ENCODE measurements at places on chromosomes 1 and 21. TPM values are rescaled to one million over a fixed set of nuclear protein-coding genes. Genes with fewer than 3 reads are reported as not detected.

Gene RNU1-4
- under 0.01 TPM for total RNA-seq

Gene NBPF4
- total RNA-seq: not detected

Gene ELF3
- 0.81 TPM for total RNA-seq

Gene S100A7
- not detected for total RNA-seq

Gene METTL13
- 18.0 TPM for total RNA-seq

Gene KLF17
- not detected for total RNA-seq

Gene PTPN22
- total RNA-seq: 1.7 TPM
